ENCODE measurements at places on chromosomes 11 and 22.

- no peak for DNase-seq
Observed at GRCh38 chr11:119772641-119773415, 43.8 kb upstream of the NECTIN1 start.

GRCh38 chr11:111524056-111524455 is 9.5 kb downstream of the HOATZ start:
- DNase-seq: no peak

- DNase-seq: no peak
Observed at GRCh38 chr11:73475549-73476095, 99.4 kb downstream of the RELT start.

- no peak for DNase-seq
Observed at GRCh38 chr11:69320756-69321741, 27.1 kb downstream of the MYEOV start.

DNA sequence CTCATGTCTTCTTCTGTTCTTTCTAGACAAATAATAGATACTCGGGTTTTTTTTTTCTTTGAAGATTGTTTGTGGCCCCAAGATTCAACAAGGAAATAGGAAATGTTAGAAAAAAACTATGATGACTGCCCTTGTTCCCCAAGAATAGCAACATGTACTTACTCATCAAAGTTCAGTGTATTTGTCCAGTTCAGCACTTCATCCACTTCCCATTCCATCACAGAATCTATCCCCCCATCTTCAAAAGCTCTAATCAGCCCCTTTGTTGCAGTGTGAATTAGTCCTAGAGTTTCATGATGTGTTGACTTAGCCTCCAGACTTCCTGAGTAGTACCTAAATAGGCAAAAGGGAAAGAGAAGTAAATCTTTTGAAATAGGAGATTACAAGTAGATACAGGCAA is 74.3 kb downstream of the C11orf65 start:
- DNase-seq: no peak

GRCh38 chr11:112280268-112281126 is 19.8 kb upstream of the PLET1 start:
- peak; percentile 84 for DNase-seq

Measured in CD4-positive, alpha-beta T cell treated with Interleukin-2 at 100 ng/mL for 4 hours (primary cell).